Left lung (tissue), 14 donors: ENCODE measurements at places on chromosomes 5 and 9. TPM values are rescaled to one million over a fixed set of nuclear protein-coding genes. Genes with fewer than 3 reads are reported as not detected.
A peak's percentile ranks its signal among the peaks of the same experiment; 100 is the strongest.

The SEMA5A gene
- polyA plus RNA-seq, result 20.9 TPM

The HTR4 gene
- polyA plus RNA-seq, result 0.38 TPM

The POU5F2 gene
- 0.07 TPM for polyA plus RNA-seq

The TMEM174 gene
- 0.13 TPM for polyA plus RNA-seq

The TTC16 gene
- 0.87 TPM for polyA plus RNA-seq

The OR13C2 gene
- not detected for polyA plus RNA-seq

The PCDH1 gene
- 23.6 TPM for polyA plus RNA-seq

The PCDHA13 gene
- 0.28 TPM for polyA plus RNA-seq

The ZCCHC7 gene
- 22.9 TPM for polyA plus RNA-seq

The CTNND2 gene
- polyA plus RNA-seq, result 3.7 TPM

The SEC16A gene
- 57.9 TPM for polyA plus RNA-seq

GRCh38 chr5:156479849-156480248 is 152.9 kb downstream of the SGCD start:
- DNase-seq, result no peak

DNA sequence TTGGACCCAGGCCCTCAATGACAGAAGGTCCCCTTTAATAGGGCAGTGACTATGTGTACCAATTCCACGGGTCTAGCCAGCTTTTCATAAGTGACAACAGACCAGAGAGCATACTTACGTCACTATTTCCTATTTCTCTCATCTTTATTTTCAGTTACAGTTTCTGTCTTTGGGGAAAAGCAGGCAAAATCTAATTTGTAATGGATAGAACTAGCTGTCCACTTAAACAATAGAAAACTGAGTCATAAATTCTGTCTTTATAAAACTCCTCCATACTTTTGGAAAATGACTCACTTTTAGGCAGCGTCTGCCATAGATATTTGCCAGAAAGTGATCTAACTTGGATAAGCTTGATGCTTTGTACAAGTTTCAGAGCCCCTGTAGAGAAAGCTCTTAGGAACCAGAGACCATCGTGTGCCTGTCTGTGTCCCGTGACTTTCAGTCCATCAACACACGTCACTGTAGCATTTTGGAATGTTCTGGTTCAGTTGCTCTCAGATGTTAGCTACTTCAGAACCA is 101.9 kb downstream of the F2RL2 start:
- no peak for DNase-seq

DNA sequence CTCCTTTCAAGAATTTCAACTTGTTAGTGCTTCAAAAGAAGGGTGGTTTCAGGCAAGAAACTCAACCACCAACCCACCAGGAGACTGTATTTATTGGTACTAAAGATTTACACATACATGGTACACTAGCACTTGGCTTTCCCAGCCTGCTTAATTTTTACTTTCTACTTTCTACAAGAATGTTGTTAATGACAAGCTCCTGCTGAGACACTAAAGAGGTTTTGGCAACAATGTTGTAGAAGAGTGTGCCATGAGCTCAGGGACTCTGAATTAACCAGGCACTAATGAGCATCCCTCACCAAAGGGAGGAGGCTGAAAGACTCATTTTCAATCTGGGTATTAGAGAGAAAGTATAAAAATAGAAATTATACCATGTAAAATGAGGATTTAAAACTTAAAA is 195.0 kb downstream of the KIAA0825 start:
- no peak for DNase-seq

GRCh38 chr9:98523231-98523901 is 185.4 kb downstream of the GABBR2 start:
- DNase-seq, result no peak

DNA sequence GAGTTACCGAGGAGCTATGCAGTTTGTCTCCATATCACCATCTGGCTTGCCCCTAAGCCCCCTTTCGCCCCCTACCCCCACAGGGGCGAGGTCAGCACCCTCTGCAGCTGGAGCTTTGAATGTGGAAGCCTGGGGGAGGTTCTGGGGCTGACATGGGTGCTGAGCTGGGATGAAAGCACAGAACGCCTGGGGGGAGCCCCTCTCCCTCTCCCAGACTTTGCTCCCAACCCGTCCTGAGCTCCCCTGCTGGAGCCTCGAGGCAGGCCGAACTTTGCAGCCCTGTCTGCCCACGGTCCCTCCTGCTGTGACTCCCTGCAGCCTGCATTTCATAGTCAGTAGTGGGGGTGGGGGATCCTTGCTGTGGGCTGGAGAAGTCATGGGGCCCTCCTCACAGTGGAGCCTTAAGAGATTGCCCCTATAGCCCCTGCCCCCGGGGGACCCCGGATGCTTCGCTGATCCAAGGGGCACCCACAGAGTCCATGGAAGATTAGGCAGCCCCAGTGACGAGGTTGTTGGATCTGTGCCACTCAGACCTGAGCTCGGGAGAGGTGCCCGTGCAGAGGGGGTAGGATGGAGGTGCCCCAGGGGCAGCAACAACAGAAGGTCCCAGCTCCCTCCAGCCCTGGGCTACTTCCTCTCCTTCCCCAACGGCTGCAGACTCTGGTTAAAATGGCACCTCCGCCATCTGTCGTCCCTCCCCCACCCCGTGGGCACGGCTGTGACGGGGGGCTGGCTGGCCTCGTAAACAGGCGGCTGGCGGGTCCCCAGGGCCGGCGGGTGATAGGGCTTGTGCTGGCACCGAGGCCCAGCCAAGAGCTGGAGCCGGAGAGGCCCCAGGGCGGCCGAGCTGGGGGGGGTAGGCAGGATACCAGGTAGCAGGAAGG is 162.0 kb downstream of the C9orf50 start:
- peak; percentile 54 for DNase-seq

DNA sequence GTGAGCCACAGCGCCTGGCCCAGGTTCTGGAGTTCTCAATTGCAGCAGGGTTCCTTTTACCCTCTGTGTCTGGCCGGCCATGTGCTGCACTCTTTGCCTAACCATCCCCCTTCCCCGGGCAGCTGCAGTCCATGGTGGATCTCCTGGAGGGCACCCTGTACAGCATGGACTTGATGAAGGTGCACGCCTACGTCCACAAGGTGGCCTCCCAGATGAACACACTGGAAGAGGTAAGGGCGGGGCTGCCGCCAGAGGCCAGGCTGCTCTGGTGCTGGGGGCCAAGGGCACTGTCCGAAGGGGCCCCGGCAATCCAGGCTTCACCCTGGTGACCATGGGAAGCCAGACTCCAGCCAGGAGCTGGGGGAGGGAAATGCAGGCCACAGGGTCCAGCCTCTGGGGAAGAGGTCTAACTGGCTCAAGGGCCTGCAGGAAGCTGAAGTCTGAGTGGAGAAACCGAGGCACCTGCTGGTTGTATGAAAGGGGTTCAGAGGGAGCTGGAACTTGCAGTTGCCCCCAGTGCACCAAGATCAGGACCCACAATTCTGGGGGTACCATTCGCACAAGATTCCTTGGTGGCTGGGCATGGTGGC is 18.1 kb downstream of the OLFML2A start:
- peak; percentile 70 for DNase-seq

DNA sequence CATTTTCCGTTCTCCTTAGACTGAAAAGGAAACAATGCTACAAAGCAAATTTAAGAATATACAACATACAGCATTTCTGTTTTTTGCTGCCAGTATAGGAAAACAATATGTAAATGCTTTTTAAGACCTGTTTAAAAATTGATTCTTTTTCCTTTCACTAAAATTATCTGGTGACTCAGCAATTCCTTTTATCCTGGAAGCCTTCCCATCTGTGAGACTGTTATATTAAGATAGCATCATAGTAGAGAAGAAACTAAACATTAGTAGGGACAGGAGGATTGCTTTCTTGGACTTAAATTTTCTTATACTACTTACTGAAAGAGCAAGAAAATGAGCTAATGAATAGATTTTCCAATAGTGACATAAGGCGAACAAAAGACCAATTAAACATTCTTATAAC is 30.0 kb upstream of the GPR21 start:
- no peak for DNase-seq

- DNase-seq, result no peak
These were observed 6.2 kb upstream of the LIFR start for GRCh38 chr5:38562444-38563210.
